ENCODE measurements at places on chromosomes 6 and 20. TPM values are rescaled to one million over a fixed set of nuclear protein-coding genes. Genes with fewer than 3 reads are reported as not detected.

The CAGE1 gene
- 0.10 TPM for total RNA-seq

The TRIM38 gene
- total RNA-seq: 8.1 TPM

The GJA10 gene
- total RNA-seq: not detected

The SKIC2 gene
- total RNA-seq: 90.9 TPM

The LY6G6D gene
- not detected for total RNA-seq

The PNLDC1 gene
- 0.31 TPM for total RNA-seq

The ADGRB3 gene
- total RNA-seq: not detected

The ME1 gene
- not detected for total RNA-seq

The MYBL2 gene
- 139 TPM for total RNA-seq

GRCh38 chr6:27178407-27178730 is 69.1 kb upstream of the PRSS16 start:
- peak overlapping the region; percentile 93 for H3K4me3 ChIP-seq
- H3K36me3 ChIP-seq: peaks cover 3% of the 10 kb centered on the region
- DNase-seq: no peak
- H3K27ac ChIP-seq: peak overlapping the region; percentile 88
- H3K27me3 ChIP-seq: peaks cover 23% of the 10 kb centered on the region
- H3K4me1 ChIP-seq: peaks cover 10% of the 10 kb centered on the region

DNA sequence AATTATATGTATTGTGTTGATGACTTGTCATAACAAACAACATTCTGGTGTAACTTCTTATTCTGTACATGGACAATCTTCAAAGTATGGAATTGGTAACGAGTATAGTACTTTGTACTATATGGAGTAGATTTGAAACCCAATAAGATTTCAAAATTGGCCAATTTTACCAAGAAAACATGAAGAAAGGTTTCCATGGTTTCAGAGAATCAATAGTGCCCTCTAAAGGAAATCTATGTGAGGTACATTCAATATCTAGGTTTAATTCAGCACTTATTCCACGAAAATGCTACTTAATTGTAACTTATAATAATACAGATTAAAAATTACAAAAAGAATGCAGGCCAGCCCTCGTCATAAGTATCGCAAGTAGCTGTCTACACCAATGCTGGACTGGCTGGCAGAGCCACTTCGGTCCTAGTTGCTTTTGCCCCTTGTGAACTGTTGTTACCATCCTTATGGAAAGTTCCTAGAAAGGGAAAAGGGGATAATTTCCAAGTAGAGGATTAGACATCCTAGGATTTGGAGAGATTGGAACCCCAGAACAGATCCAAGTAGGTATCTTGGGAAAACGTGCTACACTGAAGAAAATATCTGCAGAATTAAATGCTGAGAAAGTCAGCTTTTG is 70.9 kb downstream of the LCA5 start:
- no peak for DNase-seq
- H3K4me1 ChIP-seq: no peaks in the 10 kb centered on the region
- H3K27me3 ChIP-seq: peaks cover 20% of the 10 kb centered on the region
- no peak overlapping the region for H3K27ac ChIP-seq

GRCh38 chr6:108423982-108424705 is 129.3 kb downstream of the AFG1L start:
- H3K27ac ChIP-seq: no peak overlapping the region
- no peaks in the 10 kb centered on the region for H3K4me1 ChIP-seq
- H3K27me3 ChIP-seq: no peaks in the 10 kb centered on the region
- peaks cover 7% of the 10 kb centered on the region for H3K36me3 ChIP-seq
- H3K4me3 ChIP-seq: no peak overlapping the region
- no peak for DNase-seq

GRCh38 chr20:47106786-47107185 is 212.1 kb downstream of the EYA2 start:
- peaks cover 21% of the 10 kb centered on the region for H3K27me3 ChIP-seq
- no peak overlapping the region for H3K4me3 ChIP-seq
- H3K27ac ChIP-seq: no peak overlapping the region
- H3K4me1 ChIP-seq: no peaks in the 10 kb centered on the region

GRCh38 chr6:39273406-39273821 is 40.8 kb downstream of the KCNK17 start:
- peaks cover 2% of the 10 kb centered on the region for H3K27me3 ChIP-seq
- no peaks in the 10 kb centered on the region for H3K36me3 ChIP-seq
- H3K4me1 ChIP-seq: no peaks in the 10 kb centered on the region
- H3K27ac ChIP-seq: no peak overlapping the region
- H3K4me3 ChIP-seq: no peak overlapping the region

DNA sequence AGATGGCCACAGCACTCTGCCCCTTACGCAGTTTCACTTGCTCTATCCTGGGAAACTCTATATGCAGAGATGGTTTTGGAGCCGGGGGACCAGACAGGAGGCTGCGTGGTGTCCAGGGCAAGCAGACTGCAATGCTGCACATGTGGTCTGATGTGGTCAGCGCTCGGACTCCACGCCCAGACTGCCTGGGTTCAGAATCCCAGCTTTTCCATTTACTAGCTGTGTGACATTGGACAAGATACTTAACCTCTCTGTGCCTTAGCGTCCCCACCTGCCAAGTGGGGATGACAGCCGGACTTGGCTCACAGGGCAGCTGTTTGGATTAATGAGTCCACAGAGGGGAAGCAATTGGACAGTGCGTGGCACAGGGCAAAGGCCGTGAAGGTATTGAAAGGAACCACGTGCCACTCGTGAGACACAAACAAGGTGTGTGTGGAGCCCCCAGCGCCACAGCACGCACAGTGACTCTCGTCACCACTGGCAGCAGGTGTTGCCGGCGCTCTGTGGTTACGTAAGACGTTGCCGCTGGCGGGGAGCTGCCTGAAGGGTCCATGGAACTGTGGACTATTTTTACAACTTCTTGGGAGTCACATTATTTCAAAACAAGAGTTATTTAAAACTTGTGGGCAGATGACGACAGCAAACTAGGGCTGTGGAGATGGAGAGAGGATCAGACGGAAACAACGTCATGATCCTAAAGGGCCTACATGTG is 201.4 kb downstream of the PREX1 start:
- H3K27ac ChIP-seq: peak overlapping the region; percentile 82
- peak; percentile 40 for DNase-seq
- peak overlapping the region; percentile 16 for H3K4me3 ChIP-seq
- no peaks in the 10 kb centered on the region for H3K27me3 ChIP-seq

DNA sequence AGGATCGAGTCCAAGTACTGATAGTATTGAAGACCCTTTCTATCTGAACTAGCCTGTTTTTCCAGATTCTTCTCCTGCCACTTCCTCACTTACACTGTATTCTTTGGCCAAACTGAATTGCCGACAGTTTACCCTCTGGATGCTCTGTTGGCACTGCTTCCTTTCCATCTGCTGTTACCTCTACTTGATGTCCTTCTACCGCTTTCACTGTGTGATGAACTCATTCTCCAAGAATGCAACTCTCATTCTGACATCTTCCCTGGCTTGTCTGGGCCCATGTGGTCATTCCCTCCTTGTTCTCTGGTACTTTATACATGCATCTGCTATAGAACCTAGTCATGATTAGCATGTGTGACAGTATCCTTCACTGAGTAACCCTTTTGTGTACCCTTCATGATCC is 16.3 kb downstream of the RPRD1B start:
- DNase-seq: no peak
- peaks cover 22% of the 10 kb centered on the region for H3K36me3 ChIP-seq
- H3K27ac ChIP-seq: peak overlapping the region; percentile 70
- H3K4me3 ChIP-seq: no peak overlapping the region
- H3K27me3 ChIP-seq: no peaks in the 10 kb centered on the region

DNA sequence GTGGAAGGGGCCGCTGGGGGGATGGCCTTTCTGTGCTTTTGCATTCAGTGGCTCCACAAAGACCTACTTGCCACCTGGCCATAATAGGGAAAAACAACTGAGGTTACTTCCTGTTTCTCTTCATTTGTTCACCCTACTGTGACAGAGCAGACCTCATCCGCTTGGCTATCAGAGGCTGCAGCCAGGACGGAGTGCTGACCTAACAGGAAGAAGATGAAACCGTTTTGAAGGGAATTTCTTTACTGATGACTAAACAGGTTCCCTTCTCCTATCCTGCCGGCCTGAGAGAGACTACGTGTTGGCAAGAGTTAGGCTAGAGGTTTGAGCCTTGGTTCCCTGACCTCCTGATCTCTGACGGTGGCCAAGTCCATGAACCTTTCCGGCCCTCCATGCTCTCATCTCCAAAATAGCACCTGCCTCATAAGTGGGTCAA is 21.3 kb downstream of the PRR18 start:
- H3K4me1 ChIP-seq: no peaks in the 10 kb centered on the region
- DNase-seq: no peak
- H3K27me3 ChIP-seq: peaks cover 7% of the 10 kb centered on the region
- no peak overlapping the region for H3K27ac ChIP-seq
- no peaks in the 10 kb centered on the region for H3K36me3 ChIP-seq
- H3K4me3 ChIP-seq: no peak overlapping the region

DNA sequence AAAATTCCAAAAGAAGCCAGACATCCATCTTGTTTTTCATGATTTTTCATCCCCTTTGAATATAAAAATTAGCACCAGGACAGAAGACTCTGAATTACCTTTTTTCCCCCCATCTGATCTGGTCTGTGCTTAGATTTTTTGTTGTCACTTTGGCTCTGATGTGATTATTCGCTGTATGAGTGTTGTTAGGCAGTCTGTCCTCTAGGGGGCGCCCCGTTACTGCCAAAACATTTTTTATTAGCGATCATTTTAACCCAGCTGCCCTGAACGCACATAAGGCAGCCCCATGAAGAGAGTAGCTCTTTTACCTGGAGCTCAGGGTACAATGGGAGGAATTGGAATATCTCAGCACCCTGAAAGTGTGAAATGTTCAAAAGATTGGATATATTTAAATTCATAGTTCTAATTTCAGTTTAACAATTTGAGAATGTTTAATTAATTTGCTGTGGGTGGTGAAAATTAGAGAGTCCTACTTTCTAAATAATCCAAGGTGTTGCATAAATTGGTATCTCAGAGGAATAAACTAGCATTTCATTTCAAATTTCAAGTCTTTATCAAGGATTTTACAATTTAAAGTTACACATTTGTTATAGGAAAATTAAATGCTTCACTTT is 60.8 kb downstream of the PRPH2 start:
- no peaks in the 10 kb centered on the region for H3K27me3 ChIP-seq
- no peak overlapping the region for H3K27ac ChIP-seq
- peak; percentile 72 for DNase-seq
- H3K36me3 ChIP-seq: peaks cover 22% of the 10 kb centered on the region

DNA sequence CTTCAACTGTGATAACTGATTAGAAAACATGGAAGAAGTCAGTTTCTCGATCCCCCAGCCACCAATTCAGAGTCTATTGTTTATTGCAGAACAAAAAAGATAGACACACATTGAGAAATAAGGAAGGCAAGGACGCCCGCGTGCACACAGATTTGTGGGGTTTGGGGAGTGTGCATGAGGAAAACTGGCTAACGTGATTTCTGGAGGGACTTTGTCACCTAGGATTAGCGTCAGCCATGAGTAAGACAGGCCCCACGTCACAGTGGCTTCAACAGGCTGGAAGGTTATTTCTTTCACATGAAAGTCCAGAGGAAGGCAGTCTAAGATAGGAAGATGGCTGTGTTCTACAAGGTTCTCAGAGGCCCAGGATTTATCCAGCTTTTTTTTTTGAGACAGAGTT is 7.7 kb downstream of the ZNF341 start:
- H3K4me1 ChIP-seq: peaks cover 1% of the 10 kb centered on the region
- no peak for DNase-seq
- H3K36me3 ChIP-seq: peaks cover 19% of the 10 kb centered on the region
- H3K27ac ChIP-seq: no peak overlapping the region
- H3K4me3 ChIP-seq: no peak overlapping the region

GRCh38 chr6:125658759-125659431 is 90.5 kb upstream of the HEY2 start:
- H3K4me3 ChIP-seq: no peak overlapping the region
- H3K27me3 ChIP-seq: peaks cover 17% of the 10 kb centered on the region
- no peak overlapping the region for H3K27ac ChIP-seq
- no peaks in the 10 kb centered on the region for H3K36me3 ChIP-seq
- H3K4me1 ChIP-seq: no peaks in the 10 kb centered on the region

DNA sequence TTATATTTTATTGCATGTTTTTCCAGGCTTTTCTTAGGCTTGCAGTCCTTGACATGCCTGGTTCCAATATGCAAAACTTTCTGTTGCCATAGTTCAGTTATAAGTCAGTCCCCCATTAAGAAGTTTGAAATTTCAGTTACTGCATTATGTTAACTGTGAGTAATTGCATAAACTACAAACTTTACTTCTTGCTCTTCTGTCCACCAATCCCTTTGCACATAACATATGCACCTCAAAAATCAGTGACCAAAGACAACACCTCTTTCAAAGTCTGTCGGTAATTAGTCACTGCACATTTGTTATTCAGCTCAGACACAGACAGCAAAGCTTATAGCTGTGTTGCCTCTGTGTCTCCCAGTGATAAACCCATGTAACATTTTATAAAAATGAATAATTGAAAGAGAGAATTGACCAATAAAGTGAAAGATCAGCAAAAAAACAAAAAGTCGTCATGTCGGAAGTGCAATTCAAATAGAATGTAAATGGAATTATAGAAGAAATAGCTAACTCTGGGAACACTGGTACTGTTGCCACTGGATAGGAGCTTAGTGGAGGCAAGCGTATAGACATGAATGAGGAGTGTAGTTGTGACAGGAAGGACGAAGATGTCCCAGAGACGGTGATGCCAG is 50.3 kb upstream of the BTBD3 start:
- no peaks in the 10 kb centered on the region for H3K4me1 ChIP-seq
- no peak for DNase-seq
- H3K36me3 ChIP-seq: no peaks in the 10 kb centered on the region
- H3K4me3 ChIP-seq: no peak overlapping the region

GRCh38 chr20:51350941-51351631 is 191.4 kb downstream of the NFATC2 start:
- H3K4me3 ChIP-seq: no peak overlapping the region
- no peaks in the 10 kb centered on the region for H3K27me3 ChIP-seq
- no peak for DNase-seq

- peaks cover 47% of the 10 kb centered on the region for H3K27me3 ChIP-seq
- no peak for DNase-seq
Observed at GRCh38 chr6:127110712-127111111, 7.8 kb upstream of the RSPO3 start.

Data from activated naive CD8-positive, alpha-beta T cell treated with anti-CD3 and anti-CD28 coated beads for 36 hours (primary cell).